Kidney capillary endothelial cell (primary cell): ENCODE measurements at places on chromosomes 7 and 10.

- DNase-seq: peak; percentile 89
These were observed 34.6 kb downstream of the RHEB start for GRCh38 chr7:151484971-151485707.

DNA sequence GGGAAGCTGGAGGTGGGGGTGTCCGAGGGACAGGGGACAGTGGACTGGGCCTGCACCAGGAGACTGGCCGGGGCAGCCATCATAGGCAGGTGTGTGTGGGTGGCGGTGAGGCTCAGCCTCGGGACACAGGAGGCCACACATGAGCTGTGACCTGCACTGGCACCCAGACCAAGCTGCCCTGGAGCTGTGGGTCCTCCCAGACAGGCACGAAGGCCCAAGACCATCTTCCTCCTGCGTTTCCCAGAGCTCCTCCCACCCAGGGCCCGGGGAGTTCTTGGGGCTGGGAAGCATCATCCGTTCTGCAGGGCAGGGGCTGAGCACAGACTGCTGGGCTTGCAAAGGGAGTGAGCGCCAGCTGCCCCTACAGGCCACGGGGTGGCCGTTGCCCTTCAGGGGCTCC lies 87.4 kb downstream of the PDGFA start:
- DNase-seq: no peak

- DNase-seq: peak; percentile 59
These were observed 82.9 kb downstream of the CADPS2 start for GRCh38 chr7:122803323-122803722.

DNA sequence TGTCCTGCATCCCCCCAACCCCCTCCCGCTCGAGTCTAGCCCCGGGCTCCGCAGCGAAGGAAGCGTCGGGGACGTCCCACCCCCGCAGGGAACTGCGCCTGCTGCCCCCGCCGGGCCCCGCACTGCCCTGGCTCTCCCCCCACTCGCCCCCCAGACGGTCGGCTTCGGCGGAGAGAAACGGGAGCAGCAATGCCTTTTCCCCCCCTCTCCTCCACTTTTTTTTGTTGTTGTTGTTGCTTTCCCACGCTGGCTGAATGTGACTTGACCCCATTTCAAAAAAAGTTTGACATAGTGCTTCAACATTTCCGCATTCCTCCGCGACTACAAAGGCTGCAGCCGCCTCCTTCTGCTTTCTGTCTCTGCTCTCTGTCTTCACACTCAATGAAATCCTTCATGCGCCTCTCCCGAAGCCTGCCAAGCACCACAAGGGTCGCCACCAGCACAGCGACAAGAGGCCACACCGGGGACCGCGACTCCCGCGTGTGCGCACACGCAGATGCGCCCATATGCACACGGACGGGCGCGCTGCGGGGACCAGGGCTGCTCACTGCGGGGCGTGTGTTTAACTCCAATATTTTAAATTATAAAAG lies 1.0 kb downstream of the CDK6 start:
- DNase-seq: peak; percentile 60

DNA sequence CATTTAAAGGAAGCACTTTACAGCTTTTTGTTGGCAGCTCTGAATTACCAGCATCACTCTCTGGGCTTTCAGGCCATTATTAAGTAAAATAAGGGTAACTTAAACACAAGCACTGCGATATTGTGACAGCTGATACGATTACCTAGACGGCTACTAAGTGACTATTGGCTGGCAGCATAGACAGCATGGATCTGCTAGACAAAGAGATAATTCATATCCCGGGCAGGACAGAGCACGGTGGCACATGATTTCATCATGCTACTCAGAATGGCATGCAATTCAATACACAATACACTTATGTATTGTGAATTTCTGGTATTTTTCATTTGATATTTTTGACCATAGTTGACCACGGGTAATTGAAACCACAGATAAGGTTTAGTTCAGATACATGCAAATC lies 522.0 kb upstream of the LRRN3 start:
- DNase-seq: no peak

DNA sequence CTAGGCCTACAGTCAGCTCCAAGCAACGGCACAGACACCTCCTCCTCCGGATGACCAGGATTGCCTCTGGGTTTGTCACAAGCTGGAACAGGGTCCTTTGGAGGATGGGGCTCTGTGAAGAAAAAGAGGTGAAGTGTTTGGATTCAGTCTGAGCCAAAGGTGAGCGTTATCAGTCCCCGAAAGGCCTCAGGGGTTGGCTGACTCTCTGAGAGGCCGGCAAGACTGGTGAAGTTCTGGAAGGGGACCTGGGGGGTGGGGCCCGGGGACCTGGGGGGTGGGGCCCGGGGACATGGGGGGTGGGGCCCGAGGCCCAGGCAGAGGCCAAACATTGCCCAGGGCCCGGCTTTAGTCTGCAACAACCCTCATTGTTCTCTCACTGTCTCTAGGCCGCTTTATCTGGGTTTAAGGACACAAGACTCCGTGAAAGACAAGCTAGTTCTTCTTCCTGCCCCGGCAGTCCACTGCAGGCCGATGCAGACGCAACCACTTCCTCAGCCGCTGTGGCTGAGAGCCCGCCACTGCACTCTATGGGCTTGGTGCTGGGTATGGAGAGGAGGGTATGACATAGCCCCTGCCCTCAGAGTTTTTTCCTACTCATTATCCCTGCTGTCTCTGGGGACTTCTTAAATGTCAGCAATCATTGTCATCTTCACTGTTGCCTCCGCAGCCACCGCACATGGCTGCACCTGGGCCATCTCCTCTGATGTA lies 27.4 kb upstream of the PSAP start:
- no peak for DNase-seq

DNA sequence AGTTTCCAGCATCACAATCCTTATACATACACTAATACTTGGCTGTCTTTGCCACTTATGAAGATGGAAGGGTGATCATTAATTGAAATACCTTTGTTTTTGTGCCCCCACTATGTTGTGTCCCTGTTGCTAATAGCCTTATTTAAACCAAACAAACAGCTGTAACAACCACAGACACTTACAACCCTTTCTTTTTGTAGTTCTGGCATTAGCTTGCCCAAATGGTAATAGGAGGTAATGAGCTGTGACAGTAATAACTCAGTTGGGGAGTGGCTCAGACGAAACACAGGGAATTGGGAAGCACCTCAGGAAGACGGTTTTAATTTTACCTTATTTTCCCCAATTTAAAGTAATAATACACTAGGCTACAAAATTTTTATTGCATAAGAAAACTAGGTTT lies 83.4 kb downstream of the MDFIC start:
- DNase-seq: no peak

- no peak for DNase-seq
These were observed 40.4 kb downstream of the AUTS2 start for GRCh38 chr7:69638674-69639073.

GRCh38 chr7:140723006-140723405 lies 26.5 kb downstream of the NDUFB2 start:
- no peak for DNase-seq

DNA sequence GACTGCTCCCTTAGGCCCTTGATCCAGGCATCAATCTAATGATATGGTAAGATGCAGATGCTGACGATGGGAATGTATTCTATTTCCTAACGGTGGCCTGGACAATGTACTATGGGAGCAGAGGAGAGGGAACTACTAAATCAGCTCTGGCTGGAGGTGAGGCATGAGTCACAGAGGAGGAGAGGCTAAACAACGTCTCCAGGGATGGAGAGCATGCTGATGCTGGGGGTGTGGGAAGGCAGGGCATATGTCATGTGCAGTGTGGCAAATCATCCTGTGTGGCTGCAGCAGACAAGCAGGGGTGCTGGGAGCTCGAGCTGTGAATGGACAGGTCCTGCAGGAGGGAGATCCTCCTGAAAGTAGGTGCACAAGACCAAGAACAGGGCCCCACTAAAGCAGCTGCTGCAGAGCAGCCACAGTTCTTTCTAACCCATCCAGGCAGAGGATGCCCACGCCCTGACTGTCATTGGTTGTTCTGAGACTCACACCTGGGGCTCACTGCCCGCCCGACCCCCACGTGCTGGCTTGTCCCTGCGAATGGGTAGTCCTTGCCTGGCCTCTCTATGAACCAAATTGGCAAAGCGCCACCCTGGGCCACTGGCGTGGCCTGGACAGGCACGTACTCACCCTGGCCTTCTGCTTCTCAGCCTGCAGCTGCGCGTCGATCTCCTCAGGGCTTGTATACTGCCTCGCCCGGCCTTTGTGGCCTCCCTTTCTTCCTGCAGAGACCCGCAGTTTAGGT lies 4.0 kb downstream of the PDAP1 start:
- DNase-seq: no peak

DNA sequence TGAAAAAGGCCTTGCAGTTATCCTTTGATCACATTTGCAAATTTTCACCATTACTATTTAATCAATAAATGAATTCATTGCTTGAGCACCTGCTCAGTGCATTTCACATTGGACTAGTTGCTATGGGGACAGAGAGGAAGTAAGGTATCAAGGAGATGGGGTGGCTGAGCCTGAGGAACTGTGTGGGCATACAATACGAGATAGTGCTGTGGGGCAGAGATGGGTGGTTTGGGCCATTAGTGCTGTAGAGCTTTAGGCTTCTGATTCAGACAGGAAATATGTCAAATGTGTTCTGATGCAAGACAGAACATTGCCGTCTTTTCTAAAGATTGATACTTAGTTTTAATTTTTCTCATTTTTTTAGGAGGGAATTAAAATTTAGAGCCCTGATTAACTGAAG lies 13.2 kb downstream of the ITGB8 start:
- no peak for DNase-seq

GRCh38 chr7:96093435-96093834 lies 228.5 kb downstream of the SLC25A13 start:
- peak; percentile 34 for DNase-seq

GRCh38 chr7:2654059-2654458 lies 22.3 kb downstream of the TTYH3 start:
- DNase-seq: no peak

DNA sequence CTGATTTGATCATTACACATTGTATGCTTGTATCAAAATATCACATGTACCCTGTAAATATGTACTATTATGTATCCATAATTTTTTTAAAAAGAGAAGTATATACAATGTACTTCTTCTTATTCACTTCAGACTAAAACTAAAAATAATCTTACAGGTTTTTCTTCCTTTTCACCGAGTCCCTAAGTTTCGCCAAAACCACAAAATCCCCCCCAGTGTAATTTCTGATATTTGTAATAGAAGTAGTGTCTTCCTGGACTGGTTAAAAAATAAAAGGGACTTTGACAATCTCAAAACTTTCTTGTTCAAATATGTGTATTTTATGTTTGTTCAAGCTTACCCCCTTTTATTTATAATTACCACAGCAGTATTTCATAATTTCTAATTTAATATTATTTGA lies 23.9 kb downstream of the EPC1 start:
- no peak for DNase-seq

GRCh38 chr10:54742416-54742815 lies 58.6 kb downstream of the PCDH15 start:
- no peak for DNase-seq

DNA sequence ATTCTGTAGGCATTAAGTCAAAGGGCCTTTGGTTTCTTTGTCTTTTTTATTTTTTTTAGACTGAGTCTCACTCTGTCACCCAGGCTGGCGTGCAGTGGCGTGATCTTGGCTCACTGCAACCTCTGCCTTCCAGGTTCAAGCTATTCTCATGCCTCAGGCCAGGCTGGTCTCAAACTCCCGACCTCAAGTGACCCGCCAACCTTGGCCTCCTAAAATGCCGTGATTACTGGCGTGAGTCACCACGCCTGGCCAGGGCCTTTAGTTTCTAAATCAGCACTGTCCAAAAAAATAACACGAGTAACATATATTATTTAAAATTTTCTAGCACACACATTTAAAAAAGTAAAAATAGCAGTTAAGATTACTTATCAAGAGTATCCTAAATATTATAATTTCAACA lies 11.1 kb upstream of the ACSL5 start:
- no peak for DNase-seq

GRCh38 chr10:15433850-15434537 lies 62.9 kb upstream of the FAM171A1 start:
- peak; percentile 68 for DNase-seq

GRCh38 chr10:25934621-25935139 lies 651 bp downstream of the MYO3A start:
- no peak for DNase-seq

GRCh38 chr7:150891740-150892139 lies 39.4 kb downstream of the AOC1 start:
- DNase-seq: no peak

- DNase-seq: peak; percentile 21
These were observed 182.0 kb downstream of the THSD7A start for GRCh38 chr7:11650030-11650429.

GRCh38 chr10:98655492-98655891 lies 208.8 kb upstream of the HPS1 start:
- no peak for DNase-seq

GRCh38 chr10:5470062-5470751 lies 29.2 kb downstream of the CALML5 start:
- DNase-seq: no peak

- DNase-seq: no peak
These were observed 816 bp downstream of the TECPR1 start for GRCh38 chr7:98251231-98251600.

DNA sequence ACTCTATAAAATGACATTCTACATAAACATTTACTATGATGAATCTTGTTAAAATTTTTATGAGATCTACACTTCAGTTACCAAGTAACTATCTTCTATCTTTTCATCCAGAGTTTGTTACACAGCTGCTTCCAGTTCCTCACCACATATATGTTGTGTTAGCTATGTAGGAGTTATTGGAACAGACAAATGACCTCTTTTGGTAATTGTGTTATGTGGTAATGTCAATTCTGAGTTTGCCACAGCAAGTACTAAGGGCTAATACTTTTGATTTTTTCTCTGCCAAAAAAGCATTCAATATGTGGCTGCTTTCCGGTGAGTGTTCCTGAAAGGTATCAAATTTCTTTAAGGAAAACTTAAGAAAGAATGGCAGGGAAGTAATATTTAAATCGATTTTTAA lies 573.9 kb upstream of the PCDH15 start:
- peak; percentile 23 for DNase-seq
